Activated CD8-positive, alpha-beta memory T cell treated with anti-CD3 and anti-CD28 coated beads for 1 hour (primary cell): ENCODE measurements at places on chromosomes 6 and 20.

DNA sequence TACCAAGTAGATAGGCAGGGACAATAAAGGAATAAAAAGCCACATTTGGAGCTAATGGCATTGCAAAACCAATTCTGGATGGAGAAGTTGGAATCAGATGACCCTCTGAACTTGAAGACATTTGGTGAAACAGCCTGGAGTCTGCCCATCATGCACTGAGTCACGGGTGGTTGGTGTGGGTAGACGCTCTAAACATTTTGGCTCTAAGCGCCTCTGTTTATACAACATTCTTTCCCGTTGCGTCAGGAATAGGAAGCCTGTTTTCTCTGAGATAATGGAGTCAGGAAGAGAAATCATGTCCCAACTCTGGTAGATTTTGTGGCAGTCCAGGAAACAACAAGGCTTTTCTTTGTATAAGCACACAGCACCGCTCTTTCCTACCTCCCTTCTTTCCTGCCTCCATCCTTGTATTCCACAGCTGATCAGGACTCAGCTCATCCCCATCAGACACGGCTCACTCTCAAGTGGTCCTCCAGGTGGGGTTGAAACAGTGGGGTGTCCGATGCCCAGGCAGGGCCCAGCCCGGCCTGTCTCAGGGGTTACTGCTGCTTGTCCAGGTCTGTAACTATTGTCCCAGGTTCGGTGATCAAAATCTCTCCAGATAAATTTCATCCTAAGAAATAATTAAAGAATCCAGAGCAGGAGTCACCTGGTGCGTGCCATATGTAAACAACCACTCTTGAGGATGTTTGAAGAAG is 12.1 kb upstream of the RAMACL start:
- DNase-seq: no peak

- no peak for DNase-seq
Measured at GRCh38 chr6:156740604-156741003, 36.6 kb upstream of the ARID1B start.

- no peak for DNase-seq
Measured at GRCh38 chr6:31037682-31038081, 27.4 kb downstream of the MUC22 start.

DNA sequence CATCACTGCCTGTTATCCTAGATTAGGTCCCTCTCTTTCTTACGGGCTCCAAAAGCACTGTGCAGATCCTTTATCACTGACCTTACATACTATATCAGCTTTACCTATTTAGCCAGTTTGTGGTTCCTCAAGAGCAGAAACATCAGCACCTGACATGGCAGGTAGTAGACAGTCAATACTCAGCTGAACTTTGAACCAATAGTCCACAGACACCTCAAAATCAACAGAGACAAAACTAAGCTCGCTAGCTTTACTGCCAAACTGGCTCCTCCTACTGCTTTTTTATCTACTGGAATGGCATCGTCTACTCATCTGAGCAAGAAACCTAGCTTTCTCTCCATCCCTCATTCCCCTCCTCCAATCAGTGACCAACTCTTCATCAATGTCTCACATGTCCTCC is 5.6 kb downstream of the IL17A start:
- no peak for DNase-seq

DNA sequence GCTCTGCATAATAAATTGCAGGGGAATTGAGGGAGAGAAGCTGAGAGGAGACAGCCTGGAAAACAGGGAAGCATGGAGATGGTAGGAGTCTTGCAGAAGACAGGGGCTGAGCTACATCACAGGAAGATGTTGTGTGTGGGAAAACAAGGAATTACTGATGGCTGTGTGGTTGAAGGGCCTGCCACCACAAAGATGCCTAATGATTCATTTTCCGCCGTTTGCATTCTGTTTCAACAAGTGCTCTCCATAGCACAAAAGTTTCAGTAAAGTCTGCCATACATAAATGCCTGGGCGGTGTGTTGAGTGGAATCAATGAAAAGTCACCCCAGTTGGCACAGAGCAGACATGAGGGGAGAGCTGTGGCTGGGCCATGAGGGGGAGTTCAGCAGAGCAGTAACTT is 5.6 kb upstream of the KLHL31 start:
- no peak for DNase-seq

- no peak for DNase-seq
Measured at GRCh38 chr20:25244976-25245375, 2.9 kb upstream of the PYGB start.

GRCh38 chr20:62121776-62122653 is at the start of gene LSM14B:
TSS of gene LSM14B (plus strand) at chr20:62122475. CDS start at chr20:62122667, 192 bp downstream.
- DNase-seq: peak; percentile 96

GRCh38 chr6:4344317-4344899 is 209.0 kb upstream of the ECI2 start:
- no peak for DNase-seq

DNA sequence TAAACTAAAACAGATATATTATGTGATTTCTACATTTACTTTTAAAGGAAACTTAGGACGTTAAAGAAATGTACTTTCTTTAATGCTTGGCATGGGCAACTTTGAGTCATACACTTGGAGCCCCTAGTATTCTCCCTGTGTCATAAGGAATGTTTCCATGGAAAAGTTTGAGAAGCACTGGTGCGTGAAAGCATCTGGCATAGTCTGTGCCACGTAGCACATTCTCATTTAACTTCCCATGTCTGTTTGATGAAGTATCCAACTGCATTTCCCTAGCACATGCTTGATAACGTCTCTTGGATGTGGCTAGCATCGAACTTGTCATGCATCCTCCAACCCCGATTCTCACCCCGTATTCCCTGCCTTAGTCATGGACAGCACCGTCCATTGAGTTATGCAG is 172.0 kb downstream of the TBC1D7 start:
- DNase-seq: no peak

DNA sequence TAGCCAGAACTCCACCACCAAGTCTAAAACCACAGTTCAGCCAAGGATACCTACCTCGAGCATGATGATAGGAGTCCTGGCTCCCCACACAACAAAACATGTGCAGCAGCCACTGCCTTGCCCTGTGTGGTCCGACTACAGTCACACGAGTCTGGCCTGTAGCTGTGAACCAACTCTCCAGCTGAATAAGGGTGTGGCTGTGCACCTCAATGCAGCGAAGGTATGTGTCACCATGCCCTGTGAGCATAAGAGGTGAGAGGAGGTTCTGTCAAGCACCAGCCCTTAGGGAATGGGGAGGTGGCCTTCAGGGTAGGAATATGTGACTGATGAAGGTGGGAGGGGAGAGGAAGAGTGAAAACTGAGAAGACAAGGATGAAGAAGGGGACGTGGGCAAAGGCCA is 16.7 kb upstream of the KHDC1L start:
- DNase-seq: no peak

GRCh38 chr6:127343809-127344659 is 625 bp upstream of the ECHDC1 start:
- no peak for DNase-seq

- DNase-seq: no peak
Measured at GRCh38 chr20:47167846-47168245, 188.7 kb downstream of the ZMYND8 start.

DNA sequence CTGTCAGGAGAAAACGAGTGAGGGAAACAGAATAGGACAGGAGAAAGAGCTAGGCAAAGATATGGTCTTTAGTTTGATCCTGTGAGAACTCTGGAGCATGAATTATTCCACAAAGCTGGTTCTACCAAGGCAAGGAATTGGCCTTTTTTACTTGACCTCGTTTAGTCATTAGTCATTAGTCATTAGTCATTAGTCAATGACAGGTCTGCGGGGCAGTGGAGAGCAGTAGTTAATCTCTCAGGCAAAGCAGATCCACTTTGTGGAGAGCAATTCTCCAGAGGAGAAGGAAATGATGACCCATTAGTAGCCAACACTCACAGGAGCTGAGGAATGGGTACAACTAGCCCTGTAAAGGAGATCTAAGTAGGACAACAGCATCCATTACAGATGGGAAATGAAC is 22.0 kb upstream of the ABCC10 start:
- no peak for DNase-seq
